ENCODE measurements at places on chromosomes 2 and 18. TPM values are rescaled to one million over a fixed set of nuclear protein-coding genes. Genes with fewer than 3 reads are reported as not detected.

Gene ZAP70
- total RNA-seq: 16.7 TPM

Gene SERPINB3
- 464 TPM for total RNA-seq

GRCh38 chr2:220753486-220753885, 818.6 kb downstream of the EPHA4 start:
- no peaks in the 10 kb centered on the region for H3K4me1 ChIP-seq
- no peaks in the 10 kb centered on the region for H3K27me3 ChIP-seq
- no peak overlapping the region for H3K27ac ChIP-seq
- H3K36me3 ChIP-seq: no peaks in the 10 kb centered on the region
- DNase-seq: no peak
- no peak overlapping the region for H3K4me3 ChIP-seq

- H3K4me1 ChIP-seq: no peaks in the 10 kb centered on the region
- H3K27me3 ChIP-seq: no peaks in the 10 kb centered on the region
- H3K27ac ChIP-seq: no peak overlapping the region
- no peaks in the 10 kb centered on the region for H3K36me3 ChIP-seq
- DNase-seq: no peak
These were observed 142.0 kb upstream of the UNC80 start for GRCh38 chr2:209629597-209629996.

DNA sequence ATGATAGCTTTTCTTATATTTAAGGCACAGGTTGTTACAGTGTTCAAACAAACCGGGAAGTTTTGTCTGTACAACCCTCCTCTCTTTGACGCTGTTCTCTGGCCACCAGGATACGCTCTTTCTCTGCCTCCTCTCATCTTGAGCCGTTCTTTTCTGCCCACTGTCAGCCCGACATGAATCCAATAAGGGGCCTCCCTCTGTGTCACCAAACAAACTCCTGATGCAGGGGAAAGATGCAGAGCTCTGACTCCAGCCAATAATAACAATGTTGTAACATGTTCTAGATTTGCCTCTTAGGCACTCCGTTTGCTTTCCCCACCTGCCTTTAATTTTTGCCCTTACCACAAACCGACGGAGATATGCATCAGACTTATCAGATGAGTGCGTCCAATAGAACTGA, 449.3 kb downstream of the SLC4A3 start:
- H3K36me3 ChIP-seq: no peaks in the 10 kb centered on the region
- H3K4me1 ChIP-seq: peaks cover 27% of the 10 kb centered on the region
- DNase-seq: no peak
- H3K27me3 ChIP-seq: no peaks in the 10 kb centered on the region
- peak overlapping the region; percentile 51 for H3K27ac ChIP-seq

Gene DYNAP
- not detected for total RNA-seq

Gene TTC39C
- 42.5 TPM for total RNA-seq
